ENCODE measurements at places on chromosomes 3 and 15. TPM values are rescaled to one million over a fixed set of nuclear protein-coding genes. Genes with fewer than 3 reads are reported as not detected.

The NOX5 gene
- total RNA-seq = 0.12 TPM

The KIF15 gene
- 0.31 TPM for total RNA-seq

The GAP43 gene
- total RNA-seq = 0.47 TPM

The GALNT15 gene
- total RNA-seq = 297 TPM

The ROBO2 gene
- under 0.01 TPM for total RNA-seq

The UTS2B gene
- total RNA-seq = 0.20 TPM

The GREM1 gene
- 64.8 TPM for total RNA-seq
